ENCODE measurements at places on chromosomes 3 and 15.
A peak's percentile ranks its signal among the peaks of the same experiment; 100 is the strongest.

GRCh38 chr3:115704661-115705338 is 81.5 kb downstream of the GAP43 start:
- DNase-seq, result no peak

DNA sequence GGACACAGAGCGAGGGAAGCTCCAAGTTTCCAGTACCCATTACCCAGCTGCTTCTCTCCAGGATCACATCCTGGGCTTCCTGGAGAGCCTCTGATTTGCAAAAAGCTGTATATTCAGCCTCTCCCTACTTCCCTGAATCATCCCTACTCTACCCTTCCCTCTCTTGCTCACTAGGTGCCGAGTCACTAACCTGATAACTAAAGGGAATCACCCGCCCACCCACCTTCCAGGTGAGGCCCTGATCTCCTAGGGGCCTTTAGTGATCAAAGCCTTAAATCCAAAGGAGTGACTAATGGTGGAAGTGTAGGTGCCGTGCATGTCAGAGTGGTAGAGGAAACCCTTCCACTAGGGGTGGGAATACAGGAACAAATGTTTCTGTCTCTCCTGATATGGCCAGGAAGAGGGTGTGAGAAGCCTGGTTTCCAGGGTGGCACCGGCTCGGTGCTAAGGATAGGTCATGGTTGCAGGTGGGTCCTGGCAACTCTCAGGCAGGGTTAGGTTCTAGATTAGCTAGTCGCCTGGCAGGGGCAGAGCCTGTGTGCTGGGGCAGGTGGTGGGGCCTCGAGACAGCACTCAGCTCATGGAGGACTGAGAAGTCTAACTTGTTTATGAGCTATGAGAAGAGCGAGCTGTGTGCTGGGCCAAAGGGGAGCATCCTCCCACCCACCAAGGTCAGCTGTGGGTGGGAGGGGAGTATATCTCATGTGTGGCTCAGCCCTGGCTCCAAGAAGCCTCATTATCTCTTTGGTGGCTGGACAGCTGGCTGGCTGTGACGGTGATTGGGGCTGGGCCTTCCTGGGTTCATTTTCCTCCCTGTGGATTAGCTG is 10.1 kb downstream of the SEMA7A start:
- no peak for DNase-seq

GRCh38 chr3:194177141-194177540 is 41.2 kb downstream of the HES1 start:
- no peak for DNase-seq

DNA sequence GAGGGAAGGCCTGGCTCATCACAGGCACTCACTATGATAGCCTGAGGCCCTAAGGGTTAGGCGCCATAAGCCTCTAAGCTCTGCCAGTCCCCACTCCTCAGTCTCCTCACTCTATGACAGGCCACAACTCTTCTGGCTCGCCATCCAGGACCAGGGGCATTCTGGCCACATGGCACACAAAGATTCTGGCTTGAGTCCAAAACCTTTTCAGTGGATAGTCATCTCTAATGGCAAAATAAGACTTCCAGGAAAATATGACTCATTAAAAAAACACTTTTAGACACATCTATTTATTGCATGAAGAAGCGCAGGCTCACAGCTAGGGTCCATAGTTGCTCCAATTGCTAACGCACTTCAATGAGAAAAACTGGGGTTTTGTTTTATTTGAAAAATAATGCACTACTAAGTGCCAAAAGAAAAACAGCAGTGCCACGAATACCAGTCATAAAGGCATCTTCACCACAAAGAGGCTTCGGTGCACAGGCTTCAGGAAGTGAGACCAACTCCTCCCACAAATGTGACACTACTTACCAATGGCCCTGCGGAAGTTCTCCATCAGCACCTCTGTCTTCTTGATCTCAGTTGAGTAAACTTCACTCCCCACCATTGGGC is 11.1 kb downstream of the RUVBL1 start:
- no peak for DNase-seq

DNA sequence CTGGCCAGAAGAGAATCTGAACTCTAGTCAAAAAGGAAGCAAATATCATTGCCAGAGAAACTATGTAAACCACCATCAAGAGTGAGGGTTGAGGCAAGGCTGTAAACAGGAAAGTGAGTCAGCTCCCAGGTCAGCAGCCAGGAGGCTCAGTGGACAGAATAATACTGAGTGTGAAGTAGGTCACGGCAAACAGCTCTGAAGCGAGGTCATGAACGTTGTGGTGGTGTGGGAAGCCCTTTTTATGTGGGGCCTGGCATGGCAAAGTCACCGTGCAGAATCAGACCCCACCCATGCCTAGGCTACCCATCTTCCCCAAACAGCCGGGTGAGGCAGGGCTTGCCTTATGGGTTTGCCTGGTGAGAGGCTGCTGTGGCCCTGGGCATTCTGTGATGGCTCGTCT is 43.9 kb downstream of the THBS1 start:
- peak; percentile 69 for DNase-seq
